Fibroblast of skin of right biceps (primary cell): ENCODE measurements at places on chromosomes 16 and 17.

DNA sequence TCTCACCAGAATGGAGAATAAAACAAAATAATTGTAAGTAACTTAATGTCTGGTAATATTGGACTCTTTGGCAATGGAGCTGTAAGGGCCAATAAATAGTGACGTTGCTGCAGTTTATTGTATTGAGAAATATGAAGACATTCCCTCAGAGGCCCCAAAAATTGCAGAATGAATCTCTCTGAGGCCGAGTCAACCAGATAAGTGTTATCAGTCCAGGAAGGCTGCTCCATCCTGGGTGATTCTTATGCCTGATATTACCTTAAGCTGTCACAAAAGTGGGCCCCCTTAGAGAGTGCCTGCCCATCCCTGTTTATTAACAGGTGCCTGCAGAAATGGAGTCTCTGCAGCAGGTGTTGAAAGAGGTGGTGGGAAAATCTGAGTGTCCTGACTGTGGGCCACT is 219.2 kb downstream of the HS3ST4 start:
- DNase-seq, result no peak

DNA sequence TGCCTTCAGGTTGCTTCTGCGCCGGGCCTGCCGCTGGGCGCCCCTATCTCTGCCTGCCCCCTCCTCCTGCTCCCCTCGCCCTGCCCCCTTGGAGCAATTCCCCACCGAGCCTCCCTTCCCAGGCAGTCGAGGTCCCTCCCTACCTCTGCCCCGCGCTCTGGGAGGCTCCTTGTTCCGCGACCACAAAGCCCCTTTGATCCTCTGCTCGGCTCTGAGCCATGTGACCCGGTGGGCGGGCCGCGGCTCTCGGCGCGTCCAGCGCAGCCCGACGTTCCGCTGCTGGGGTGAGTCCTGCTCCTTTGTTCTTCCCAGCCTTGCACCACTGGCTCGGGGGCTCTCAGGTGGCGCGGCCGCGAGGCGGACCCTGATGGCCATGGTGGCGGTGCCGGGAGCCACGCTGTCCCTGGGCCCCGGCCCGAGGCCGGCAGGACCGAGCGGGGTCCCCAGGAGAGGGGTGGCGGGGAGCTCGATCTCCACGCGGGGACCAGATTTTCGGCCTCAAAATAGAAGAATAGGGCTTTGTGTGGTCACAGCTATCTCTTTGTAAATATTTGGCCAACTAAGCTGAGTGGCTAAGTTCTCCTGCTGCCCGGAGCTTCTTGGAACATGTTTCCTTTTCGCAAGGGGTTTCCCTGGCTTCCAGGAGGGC is 310.6 kb downstream of the SEC14L1 start:
- DNase-seq, result peak; percentile 76

GRCh38 chr17:59001158-59001814 is 105.4 kb downstream of the TRIM37 start:
- DNase-seq, result peak; percentile 62

GRCh38 chr16:60204181-60204580 is 1470.1 kb upstream of the GOT2 start:
- peak; percentile 54 for DNase-seq

DNA sequence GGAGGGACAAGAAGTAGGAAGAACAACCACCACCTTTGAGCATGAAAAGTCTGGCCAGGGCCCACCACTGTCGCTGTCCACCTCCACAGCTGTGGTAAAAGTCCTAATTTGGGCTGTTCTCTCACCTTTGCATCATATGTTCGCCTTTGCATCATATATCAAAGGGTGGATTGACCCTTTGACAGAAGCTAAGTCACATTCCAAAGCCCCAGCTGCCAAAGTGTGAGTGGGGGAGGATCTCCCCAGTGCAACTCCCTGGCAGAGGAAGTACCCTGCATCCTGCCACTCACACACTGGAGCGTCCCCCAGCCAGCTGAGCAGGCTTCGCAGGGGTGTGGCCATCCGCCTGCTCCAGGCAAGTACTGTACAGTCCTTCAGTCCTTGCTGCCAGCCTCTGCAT is 12.7 kb upstream of the SPECC1 start:
- DNase-seq, result no peak

GRCh38 chr16:18816286-18816685 is 14.9 kb upstream of the ARL6IP1 start:
- DNase-seq, result no peak

DNA sequence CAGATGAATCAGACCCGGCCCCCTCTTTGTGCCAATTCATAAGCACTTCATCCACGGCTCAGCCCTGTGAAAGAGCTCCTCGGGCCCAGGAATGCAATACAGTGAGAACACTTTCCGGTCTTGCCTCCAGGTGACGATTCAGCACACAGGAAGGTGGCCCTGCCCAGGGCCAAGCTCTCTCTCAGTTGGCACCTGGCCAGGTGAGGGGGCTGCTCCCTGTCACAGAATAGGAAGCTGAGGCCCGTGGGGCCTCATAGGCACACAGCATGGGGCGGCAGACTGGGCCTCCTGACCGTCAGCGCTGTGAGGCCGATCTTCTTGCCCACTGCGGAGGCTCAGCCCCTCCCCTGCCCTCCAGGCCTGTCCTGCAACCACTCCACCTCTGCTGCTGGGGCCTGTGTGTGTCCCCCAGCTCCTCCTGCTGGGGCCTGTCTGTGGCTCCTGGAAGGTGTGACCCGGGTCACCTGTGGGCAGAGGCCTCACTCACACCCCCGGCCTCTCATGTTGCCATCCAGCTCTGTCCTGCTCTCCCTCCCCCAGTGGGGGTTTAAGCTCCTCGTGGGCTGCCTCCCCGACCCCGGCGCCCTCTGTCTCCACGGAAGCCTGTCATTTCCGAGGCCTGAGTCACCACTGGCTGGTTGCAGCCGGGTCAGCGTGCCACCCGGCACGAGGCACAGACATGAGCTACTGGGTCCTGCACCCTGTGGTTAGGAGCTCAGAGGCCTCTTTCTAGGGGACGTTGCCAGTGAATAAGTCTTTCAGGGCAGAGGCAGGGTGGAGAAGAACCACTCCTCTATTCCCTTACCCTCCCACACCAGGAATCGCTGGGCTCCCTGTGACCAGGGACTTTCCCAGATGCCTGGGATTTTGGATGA is 114.4 kb downstream of the SEC14L1 start:
- DNase-seq, result peak; percentile 73

GRCh38 chr17:57674894-57675293 is 70.2 kb downstream of the CCDC182 start:
- DNase-seq, result no peak

GRCh38 chr16:9154567-9155410 is 63.3 kb downstream of the HAPSTR1 start:
- DNase-seq, result no peak

- no peak for DNase-seq
These were observed 34.9 kb downstream of the NSRP1 start for GRCh38 chr17:30151471-30151870.

GRCh38 chr16:66578651-66579531 is at the start of gene CMTM2:
Gene CMTM2 (plus strand): TSS chr16:66579463. CDS start chr16:66579608, 145 bp downstream.
- no peak for DNase-seq

DNA sequence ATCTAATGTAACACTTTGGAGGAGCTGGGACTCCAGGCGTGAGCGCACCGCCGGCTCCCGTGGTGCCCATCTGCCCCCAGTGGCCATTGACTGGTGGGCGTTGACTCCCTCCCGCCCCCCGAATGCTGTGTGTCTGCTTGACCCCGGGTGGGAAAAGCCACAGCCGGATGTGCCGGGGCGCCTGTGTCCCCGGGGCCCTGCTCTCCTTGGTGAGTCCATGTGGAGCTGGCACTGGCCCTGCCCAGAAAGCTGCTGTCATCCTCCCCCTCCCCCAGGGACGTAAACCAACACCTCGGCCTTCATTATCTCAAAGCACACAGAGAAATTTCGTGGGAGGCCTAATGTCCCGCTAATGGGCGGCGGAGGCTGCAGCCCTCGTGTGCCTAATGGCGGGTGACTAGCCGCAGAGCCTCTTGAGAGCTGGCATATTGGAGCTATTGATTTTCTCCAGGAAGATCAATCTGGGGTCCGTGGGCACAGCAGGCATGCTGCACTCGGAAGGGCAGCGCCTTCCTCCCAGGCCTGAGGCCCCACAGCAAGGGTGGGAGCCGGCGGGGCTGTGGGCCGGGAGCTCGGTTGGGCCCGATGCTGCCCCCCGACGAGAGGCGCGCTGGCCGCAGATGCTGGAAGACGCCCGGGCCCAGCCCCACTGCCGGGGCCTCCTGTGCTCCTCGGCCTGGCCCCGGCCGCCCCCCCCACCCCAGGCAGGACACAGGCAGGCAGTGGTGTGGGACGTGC is 4.0 kb upstream of the PERCC1 start:
- no peak for DNase-seq

- no peak for DNase-seq
These were observed 10.7 kb downstream of the SPNS2 start for GRCh38 chr17:4509401-4509800.

DNA sequence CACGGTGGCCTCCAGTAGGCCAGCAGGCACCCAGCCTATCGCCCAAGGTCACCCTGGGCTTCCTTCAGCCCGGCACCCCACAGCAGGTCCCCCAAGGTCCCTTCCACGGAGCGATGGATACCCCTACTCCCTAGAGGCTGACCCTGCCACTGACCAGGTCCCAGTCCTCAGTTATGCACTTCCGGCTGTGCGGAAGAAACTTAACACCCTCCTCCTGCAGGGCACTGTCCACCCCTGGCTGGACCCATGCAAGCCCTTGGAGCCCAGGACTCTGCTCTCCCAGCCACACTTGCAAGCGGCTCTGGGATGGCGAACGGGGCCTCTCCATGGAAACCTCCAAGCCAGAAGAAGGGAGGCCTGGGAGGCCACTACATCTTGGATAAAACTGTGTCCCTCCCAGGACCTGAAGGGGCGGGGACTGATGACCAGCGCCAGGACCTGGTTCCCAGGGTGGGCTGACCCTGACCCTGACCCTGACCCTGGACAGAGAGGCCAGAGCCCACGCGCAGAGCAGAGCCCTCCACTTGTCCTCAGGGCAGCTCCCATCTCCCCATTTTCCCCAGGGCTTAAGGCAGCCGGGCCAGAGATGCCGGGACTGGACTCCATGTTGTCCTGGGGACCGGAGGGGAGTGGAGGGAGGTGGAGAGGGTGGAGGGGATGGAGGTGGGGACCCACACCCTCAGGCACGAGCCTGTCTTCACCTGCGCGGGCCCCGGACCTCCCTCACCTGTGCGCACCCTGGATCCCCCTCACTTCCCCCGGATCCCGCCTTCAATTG is 734 bp downstream of the CEP131 start:
- no peak for DNase-seq

GRCh38 chr17:64074704-64075426 is 54.4 kb upstream of the ICAM2 start:
- peak; percentile 48 for DNase-seq

GRCh38 chr17:45135978-45136791 is 698 bp downstream of the ACBD4 start:
- no peak for DNase-seq

GRCh38 chr16:79564671-79565107 is 35.8 kb downstream of the MAF start:
- DNase-seq, result no peak

- DNase-seq, result no peak
These were observed 19.1 kb upstream of the NTN1 start for GRCh38 chr17:9002227-9002605.

DNA sequence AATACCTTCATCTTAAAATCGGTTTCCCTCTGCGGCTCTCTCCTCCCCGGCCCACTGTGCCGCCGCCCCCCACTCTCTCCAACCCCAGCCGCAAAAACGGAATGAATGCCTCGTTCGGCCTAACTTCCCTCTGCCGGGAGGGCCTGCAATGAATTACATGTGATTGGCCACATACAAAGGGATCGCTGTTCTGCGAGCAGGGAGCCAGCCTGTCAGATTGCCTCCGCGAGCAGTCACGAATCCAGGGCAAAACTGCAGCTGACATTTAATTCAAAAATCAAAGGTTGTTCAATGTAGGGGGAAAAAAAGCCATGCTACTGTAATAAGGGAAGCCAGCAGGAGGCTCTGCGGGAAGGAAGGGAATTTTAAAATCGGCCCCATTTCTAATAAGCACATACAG is 84.9 kb downstream of the TBC1D16 start:
- DNase-seq, result no peak

DNA sequence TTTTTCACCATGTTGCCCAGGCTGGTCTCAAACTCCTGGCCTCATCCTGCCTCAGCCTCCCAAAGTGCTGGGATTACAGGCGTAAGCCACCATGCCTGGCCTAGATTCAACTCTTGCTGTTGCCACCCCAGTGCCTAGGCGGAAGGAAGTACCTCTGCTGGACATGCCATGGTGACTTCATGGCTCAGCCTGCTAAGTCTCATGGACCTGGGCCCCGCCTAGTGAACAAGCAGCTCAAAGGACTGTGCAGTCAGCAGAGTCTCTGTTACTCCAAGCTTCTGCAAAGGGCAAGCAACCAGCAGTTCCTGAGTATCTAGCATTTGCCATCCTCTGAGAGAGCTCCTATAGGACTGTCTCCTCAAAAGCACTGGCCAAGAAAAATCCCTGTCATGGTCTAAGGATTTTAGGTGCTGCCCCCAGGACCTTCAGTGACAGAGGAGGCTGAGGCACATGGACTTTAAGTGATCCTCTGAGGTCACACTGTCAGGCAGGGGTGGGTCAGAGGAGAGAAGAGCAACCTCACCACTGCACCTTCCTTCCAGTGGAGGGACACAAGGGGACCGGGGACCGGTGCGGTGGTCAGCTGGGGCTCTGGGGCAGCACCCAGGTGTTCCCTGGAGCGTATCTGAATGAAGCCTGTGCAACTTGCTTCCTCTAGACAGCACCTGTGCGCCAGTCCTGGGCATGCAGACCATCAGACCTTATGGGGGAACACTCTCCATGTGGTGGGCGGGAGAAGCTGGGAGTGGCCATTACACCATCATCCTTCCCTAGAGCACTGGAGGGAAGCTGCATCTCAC is 71.3 kb downstream of the IL21R start:
- DNase-seq, result no peak

DNA sequence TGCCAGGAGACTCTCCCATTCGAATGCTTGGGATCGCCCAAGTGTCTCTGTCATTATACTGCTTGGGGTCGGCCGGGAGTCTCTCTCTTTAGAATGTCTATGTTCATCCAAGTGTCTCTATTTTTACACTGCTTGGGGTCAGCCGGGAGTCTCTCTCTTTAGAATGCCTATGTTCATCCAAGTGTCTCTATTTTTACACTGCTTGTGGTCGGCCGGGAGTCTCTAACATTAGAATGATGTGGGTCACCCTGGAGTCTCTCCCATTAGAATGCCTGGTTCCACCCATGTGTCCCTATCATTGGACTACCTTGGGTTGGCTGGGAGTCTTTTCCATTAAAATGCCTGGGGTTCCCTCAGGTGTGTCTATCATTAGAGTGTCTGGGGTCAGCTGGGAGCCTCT is 2230.4 kb downstream of the TP53TG3F start:
- DNase-seq, result no peak

GRCh38 chr16:29994600-29995323 is 655 bp downstream of the HIRIP3 start:
- DNase-seq, result peak; percentile 65

- DNase-seq, result peak; percentile 98
These were observed 1.5 kb downstream of the HCFC1R1 start for GRCh38 chr16:3022208-3022683.

DNA sequence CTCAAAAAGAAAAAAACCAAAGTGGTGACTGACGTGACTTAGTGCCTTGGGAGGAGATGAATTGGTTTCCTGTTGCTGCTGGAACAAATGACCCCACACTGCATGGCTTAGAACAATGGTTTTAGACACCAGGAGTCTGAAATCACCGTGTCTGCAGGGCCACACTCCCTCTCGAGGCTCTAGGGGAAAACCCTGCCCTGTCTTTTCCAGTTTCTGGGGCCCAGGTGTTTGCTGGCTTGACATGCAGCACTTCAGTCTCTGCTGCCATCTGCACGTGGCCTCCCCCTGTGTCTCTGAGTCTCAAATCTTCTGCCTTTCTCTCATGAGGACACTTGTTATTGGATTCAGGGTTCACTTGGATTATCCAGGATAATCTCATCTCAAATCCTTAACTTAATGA is 323.8 kb upstream of the TNRC6C start:
- DNase-seq, result no peak
